Femur (tissue), 1 donor: ENCODE measurements at places on chromosomes 11 and 22.

DNA sequence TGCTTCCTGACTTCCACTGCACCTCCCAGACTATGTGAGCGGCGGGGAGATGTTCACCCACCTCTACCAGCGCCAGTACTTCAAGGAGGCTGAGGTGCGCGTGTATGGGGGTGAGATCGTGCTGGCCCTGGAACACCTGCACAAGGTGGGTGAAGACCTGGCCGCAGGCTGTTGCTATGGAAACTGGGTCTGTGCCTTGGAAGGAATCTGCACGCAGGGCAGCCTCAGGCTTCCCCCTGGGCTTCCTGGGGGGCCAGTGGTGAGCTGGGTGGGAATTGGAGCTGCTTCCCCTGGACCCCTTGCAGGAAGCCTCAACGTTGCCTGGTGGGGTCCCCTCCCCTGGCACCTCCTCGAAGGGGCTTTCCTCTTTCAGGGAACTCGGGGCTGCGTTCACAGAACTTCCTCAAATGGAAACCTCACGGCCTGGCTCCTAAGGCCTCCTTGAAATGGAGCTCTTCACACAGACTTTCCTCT is 1.5 kb downstream of the RPS6KA4 start:
- DNase-seq = no peak

DNA sequence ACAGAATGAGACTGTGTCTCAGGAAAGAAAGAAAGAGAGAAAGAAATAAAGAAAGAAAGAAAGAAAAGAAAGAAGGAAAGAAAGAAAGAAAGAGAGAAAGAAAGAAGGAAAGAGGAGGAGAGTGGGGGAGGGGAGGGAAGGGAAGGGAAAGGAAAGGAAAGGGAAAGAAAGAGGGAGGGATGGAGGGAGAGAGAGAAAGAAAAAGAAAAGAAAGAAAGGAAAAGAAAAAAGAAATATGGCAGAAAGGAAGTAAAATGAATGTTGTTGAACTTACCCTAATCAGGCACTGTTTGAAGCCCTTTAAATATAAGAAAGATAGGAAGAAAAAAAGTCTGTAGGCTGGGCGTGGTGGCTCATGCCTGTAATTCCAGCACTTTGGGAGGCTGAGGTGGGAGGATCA is 276.1 kb downstream of the INSC start:
- no peak for DNase-seq

DNA sequence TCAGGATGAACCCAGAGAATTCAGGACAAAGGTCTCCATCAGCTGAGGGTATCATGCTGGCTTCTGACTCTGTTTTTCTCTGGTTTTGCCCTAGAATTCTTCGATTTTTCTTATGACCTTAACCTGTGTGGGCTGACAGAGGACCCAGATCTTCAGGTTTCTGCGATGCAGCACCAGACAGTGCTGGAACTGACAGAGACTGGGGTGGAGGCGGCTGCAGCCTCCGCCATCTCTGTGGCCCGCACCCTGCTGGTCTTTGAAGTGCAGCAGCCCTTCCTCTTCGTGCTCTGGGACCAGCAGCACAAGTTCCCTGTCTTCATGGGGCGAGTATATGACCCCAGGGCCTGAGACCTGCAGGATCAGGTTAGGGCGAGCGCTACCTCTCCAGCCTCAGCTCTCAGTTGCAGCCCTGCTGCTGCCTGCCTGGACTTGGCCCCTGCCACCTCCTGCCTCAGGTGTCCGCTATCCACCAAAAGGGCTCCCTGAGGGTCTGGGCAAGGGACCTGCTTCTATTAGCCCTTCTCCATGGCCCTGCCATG is 16.8 kb downstream of the SERPING1 start:
- DNase-seq = no peak

- DNase-seq = no peak
Observed at GRCh38 chr22:27851974-27852746, 50.6 kb upstream of the MN1 start.

DNA sequence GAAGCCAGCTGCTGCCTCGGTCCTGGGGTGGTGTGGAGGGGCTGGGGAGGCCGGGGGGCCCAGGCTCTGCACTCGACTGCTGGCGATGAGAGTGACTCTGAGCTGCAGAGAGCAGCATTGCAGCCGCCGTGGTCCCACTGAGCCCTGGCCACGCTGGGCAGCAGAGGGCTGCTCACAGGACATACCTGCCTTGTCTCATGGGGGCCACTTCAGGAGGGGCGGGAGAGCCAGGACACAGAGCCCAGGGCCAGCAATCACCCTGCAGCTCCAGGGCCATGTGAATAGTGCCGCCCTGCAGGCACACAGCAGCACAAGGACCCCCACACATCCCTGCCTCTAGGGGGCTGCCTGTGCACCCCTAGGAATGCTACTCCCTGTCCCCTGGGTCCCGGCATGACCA is 147.0 kb downstream of the CRYBB2 start:
- DNase-seq = no peak

DNA sequence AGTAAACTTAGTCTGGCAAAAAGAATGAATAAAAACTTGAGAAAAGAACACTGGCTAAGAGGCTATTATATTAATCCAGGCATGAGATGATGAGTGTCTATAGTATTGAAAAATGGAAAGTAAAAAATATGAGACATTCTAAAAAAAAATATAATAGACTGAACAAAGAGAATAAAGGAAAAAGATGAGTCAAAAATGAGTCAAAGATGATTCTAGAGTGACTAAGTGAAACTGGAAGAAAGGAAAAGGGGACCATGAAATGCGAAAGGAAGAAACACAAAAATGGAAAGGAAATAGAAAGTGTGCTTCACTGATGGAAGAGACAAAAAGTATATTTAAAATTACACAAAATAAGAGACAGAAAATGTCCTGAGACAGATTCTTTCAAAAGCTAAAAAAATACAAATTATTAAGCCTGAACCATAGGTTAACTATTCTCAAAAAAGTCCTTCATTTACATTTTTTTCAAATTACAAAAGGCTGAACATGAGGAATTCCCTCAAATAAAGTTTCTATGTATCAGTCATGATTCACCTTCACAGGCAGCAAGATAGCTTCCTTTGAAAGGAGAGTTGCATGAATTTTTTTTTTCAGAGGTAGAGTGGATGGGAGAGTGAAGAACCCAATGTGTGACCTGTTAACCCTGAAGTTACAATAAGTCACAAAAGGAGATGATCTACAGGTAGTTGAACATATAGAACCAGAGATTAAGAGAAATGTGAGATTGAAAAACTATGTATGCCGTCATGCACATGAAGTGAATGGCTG is 75.2 kb downstream of the EIF3M start:
- DNase-seq = no peak

DNA sequence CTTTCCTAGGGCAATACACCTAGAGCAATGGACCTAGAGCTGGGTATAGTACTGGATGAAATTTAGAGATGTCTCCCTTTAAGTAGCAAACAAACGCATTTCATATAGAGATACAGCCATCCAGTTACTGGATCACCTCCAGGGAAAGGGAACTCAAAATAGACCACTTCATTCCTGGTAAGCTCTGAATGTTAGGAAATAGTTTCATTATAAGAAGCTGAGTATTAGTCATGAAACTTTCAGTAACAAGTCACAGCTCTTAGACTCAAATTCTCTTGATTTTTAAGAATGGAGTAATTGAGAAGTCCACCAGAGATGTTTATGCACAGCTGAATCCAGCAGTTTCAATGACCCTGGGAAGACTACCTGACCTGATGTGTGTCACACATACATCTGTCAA is 221.9 kb downstream of the FAM76B start:
- no peak for DNase-seq

DNA sequence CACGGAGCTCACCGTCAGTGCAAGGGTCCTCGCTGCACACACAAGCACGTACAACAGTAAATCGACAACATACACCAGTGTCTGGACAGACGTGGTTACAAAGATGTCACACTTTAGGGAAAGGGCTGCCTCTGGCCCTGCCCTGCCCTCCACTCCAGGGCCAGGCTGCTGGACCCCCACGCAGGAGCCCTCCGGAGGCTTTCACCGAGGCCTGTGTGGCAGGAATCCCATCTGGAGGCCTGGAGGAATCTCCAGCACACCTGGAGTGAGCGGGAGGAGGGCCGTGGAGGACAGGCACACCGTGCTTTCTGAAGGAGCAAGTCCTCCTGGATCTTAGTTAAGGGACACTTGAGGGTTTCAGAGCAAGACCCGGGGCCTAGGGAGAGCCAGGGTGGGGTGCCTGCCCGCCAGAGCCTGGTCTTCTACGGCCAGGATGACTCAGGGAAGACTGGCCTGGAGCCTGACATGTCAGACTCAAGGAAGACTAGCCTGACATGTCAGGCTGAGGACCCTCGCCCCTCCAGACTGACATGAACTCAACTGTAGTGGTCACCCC is 2.1 kb upstream of the PIM3 start:
- peak; percentile 16 for DNase-seq

DNA sequence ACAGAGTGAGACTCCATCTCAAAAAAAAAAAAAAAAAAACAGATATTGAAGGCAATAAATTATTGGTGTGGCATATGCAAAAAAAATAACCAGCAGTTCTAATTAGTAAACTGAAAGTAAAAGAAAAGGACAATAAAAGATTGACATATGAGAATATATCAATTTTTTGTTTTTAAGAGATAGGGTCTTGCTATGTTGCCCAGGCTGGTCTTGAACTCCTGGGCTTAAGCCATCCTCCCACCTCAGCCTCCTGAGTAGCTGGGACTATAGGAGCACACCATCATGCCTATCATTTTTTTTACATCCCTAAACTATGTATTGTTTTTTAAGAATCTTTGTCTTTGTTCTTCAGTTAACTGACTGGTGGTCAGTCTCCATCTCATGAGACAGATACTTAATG is 31.5 kb downstream of the PACSIN2 start:
- no peak for DNase-seq

- DNase-seq = no peak
Observed at GRCh38 chr11:23727387-23727786, 769.5 kb upstream of the LUZP2 start.

- no peak for DNase-seq
Observed at GRCh38 chr22:21651521-21652009, 9.5 kb downstream of the SDF2L1 start.

DNA sequence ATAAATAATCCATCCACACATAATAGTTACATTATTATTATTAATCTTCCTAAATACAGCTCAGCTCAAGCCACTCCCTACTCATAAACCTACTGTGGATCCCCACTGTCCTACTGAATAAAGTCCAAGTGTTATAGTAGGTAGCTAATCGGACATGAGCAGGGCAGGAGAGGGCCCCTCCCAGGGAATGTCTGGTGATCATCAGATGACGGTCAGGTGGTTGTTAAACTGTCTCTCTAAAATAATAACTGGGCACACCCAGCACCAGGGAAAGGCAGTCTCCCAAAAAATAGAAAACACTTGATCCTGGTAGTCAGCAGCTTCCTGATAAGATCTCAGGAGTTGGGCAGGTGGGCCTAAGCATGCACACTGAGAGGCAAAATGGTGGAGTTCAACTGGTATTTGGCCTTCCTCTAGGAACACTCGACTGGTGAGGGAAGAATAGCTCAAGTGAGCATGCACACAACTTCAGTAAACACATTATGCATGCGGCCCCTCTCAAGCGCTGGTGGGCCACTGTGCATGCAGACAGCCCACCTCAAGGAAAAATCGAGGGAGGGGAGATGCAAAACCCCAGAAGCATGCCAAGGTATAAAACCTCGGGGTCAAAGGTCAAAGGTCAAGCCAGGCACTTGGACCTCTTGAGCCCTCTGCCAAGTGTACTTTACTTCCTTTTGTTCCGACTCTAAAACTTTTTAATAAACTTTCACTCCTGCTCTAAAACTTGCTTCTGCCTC is 65.0 kb downstream of the LRRC32 start:
- no peak for DNase-seq

DNA sequence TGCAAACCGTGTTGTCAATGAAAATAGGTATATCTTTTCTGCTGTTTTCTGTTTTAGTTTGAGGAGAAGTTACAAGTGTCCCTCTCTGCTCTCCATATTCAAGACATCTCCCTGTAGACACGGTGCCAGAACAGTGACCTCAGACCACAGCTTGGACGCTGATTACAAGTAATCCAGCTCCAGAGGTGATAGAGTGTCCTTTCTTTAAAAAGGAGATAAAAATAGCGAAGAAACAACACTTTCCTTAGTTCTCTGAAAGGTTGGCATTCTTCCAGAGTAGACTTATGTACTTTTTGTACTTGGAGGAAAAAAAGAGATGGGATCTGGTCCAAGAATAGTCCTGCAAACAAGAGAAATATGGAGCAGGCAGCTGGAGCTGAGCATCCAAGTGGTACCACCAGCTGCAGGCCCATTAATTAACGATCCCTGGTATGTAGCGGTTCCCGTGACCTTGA is 43.0 kb upstream of the WT1 start:
- no peak for DNase-seq
